ENCODE measurements at places on chromosomes 12 and 14.

DNA sequence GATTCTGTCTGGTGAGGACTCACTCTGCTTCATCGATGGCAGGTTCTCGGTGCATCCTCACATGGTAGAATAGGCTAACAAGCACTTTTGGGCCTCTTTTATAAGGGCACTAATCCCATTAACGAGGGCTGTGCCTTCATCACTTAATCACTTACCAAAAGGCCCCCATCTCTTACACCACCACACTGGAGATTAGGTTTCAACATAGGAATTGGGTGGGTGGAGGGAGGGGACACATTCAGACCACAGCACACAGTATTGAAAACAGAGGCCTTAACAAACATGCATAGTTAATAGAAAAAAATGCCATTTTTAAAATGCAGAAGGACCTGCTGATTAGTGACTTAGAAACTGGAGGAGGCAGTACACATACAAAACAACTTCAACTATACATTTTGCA lies 61.6 kb downstream of the SPPL3 start:
- DNase-seq, result no peak

- no peak for DNase-seq
Measured at GRCh38 chr12:121255433-121255832, 41.1 kb downstream of the CAMKK2 start.

DNA sequence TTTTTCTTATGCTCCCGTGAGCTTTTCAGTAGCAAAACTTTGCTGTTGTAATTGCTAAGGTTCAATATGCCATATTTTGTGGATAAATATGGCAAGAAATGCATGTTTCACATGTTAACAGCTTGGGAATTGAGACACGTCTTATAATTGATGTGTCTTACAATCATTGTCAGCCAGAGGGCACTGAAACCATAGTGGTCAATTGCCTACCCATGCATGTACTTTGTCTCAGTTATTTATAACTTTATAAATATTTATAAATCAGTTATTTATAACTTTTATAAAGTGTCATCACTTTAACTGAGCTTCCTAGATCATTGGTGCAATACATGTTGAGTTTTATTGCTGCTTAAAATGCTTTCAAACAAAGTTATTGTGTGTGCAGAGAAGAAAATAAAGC lies 82.0 kb downstream of the CATSPERB start:
- DNase-seq, result no peak

DNA sequence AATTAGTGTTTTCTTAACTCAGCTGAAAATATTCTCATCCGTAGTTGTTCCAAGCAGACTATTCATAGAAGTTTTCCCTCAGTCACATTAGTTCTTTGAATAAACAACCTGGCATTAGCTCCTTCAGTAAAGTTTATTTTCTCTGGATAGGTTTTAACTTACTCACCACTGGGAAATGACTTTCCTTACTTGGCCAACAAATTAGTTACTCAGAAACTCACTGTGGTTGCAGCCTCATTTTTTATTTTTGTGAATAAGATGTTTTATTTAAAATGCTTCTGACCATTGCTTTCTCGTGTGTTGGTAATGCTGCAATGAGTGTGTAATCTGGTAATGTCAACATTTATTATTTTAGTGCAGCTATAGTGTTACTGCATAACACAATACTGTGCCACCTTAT lies 74.9 kb downstream of the NOVA1 start:
- DNase-seq, result no peak

DNA sequence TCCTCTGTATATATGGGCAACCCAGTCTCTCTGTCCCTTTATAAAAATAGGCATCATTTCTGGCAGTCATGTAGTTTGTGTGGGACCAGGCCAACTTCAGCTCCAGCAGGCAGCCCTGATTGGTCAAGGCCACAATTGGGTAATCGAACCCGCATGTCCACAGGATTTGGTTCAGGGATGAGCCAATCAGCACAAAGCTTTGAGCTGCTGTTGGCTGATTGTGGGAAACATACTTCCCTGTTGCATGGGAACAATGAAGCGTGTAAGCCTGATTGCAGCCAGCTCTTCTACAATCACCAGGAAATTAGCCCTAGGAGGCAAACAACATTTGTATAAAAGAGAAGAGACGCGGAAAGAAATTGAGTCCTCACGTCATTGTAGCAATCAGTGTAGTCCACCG lies 328.6 kb downstream of the PCNX1 start:
- no peak for DNase-seq

DNA sequence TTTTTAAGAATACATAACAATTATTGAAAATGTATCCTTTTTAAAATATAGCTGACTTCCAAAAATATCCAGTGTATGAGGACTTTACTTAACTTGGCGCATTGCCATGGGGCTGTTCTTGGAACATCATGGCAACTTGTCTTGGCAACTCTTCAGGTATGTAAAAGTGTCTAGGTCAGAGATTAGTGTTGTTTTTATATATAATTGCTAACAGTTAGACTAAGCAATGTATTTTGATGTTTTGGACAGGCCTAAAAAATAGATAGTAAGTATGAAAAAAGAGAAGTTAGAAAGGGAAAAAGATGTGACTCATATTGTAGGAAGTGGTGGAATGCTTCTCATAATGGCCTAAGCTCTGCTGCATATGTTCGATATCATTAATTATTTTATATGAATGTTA lies 70.9 kb downstream of the MON2 start:
- no peak for DNase-seq

DNA sequence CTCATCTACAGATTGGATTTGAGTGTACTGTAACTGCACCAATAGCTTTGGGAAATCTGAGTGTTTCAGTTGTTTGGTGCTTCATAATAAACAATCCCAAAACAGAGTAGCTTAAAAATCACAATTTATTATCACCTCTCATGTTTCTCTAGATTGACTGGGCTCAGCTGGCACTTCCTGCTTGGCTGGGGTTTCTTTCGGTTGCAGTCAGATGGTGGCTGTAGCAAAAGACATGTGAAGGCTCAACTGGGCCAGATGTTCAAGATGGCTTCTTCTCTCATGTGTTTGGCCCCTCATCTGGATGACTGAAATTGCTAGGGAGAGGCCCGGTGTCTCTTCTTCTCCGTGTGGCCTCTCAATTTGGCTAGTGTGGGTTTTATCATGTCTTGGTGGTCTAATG lies 12.1 kb upstream of the BMP4 start:
- DNase-seq, result no peak

- DNase-seq, result no peak
Measured at GRCh38 chr12:42196723-42197603, 41.1 kb downstream of the YAF2 start.

- DNase-seq, result no peak
Measured at GRCh38 chr14:53652068-53652467, 304.6 kb downstream of the BMP4 start.

GRCh38 chr12:27631813-27632491 lies 64.3 kb upstream of the REP15 start:
- DNase-seq, result no peak

DNA sequence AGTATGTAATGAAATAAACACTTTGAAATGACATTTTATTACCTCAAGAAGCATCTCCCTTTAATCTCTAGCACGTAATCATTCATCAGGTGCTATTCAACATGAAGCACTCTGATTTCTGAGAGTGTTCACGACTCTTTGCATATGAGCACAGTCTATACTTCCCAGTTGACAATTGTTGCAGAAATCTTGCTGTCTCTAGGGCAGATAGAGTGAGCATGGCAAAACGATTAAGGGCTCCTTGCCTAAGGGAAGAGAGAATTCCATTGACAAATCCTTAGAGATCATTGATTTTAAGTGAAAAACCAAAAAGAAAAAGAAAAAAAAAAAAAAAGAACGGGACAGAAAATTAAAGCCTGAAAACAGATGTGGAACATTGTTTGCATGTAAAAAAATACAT lies 107.6 kb downstream of the C12orf50 start:
- no peak for DNase-seq

DNA sequence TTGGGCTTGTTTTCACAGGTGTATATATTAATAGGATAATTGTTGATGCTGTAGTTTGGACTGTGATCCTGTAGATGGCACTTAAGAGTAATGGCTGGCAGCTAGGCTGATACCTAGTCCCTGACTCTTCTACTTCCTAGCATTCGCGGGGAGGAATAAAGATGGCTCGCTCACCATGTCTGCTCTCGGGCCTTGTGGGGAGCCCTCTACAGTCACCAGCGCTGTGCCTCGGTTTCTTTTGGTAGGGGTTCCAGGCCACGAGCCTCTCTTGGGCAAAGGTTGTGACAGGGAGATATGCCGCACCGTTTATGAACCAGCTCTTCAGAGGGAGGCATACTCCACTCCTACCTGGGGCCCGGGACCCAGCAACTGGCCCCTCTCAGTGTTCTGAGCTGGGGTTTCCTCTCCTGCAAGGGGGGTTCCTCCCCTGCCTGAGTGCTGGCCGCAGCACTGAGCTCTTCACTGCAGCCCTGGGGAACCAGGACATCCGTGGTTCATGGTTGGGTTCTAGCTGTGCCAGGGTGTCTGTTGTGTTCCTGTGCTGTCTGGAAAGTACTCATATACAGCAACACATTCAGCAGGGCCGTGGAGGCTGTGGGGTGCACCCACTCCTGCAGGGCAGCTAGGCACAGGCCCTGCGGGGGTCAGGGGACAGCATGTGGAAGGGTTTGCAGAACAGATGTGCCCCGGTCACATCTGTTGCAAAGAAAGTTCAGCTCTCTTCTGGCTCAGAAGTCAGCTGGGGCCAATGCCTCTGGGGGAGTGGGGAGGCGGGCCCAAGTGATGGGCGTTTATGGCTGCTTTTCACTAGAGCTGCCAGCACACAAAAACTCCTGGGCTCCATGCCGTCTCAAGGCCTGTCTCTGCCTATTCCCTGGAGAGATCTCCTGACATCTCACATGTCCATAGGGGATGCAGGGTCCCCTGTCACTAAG lies 147.9 kb downstream of the PPFIA2 start:
- DNase-seq, result no peak

DNA sequence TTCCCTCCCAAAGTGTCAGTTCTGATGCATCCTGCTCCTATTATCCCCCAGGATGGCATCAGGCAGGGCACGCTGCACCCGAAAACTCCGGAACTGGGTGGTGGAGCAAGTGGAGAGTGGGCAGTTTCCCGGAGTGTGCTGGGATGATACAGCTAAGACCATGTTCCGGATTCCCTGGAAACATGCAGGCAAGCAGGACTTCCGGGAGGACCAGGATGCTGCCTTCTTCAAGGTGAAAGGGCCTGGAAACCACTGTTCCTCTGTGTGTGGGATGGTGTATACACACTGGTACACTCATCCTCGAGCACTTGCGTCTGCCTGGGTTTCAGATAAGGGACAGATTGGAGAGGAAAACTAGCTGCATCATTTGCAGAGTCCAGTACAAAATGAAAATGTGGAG lies 1.0 kb downstream of the IRF9 start:
- DNase-seq, result no peak

DNA sequence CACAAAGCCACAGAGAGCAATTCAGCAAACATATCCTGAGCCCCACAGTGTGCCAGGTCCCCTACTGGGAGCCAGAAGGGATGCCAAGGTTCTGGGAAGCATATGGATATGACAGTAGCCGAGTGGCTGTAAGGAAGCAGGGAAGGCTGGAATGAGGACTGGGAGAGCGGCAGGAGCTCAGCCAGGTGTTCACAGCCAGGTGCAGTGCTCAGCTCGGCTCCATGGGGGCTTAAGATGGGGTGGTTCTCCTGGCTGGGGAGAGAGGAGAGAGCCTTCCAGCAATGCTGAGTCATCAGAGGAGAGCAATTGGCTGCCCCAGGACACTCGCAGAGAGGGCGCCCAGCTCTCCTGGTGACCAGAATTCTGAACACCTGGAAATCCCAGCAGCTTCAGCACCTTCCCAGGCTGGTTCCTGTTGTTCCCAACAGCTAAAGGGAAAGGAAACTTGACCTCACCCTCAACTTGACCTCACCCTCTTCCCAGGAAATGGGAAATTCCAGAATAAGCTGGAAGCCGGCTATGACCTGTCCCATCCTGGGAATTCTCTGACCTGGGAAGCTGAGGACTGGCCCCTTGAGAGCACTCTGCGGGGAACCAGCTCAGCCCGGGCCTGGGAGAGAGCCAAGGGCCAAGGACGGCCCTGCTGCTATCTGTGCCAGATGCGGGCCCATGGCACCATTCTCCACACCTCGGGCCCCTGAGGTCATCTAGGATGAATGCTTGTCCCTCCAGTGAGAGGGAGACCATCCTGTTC lies 34.6 kb downstream of the SLC6A12 start:
- no peak for DNase-seq

- DNase-seq, result no peak
Measured at GRCh38 chr14:44271006-44271405, 236.1 kb downstream of the FSCB start.

- no peak for DNase-seq
Measured at GRCh38 chr12:129900306-129900705, 3.5 kb downstream of the TMEM132D start.

DNA sequence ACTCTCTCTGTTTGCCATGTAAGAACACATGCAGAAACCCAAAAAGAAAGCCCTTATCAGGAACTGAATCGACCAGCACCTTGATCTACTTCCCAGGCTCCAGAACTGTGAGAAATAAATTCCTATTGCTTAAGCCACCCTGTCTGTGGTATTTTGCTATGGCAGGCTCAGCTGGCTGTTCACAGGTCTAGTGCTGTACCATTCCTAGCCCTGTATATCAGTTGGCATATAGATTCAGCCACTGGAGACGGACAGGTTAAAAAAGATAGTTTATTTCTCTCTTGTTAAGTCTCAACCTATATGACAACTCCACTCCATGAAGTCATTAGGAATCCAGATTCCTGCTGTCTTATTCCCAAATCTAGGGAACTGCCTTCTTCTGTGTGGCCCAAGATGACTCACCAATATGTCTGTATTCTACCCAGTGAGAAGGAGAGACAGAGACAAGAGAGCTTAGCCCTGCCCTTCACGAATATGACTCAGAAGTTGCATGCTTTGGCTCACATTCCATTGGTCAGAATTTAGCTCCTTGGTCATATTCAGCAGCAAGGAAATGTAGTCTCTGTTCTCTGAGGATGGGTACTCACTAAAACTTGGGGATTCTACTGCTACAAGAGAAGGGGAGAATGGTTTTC lies 57.0 kb downstream of the PLEKHG7 start:
- no peak for DNase-seq

DNA sequence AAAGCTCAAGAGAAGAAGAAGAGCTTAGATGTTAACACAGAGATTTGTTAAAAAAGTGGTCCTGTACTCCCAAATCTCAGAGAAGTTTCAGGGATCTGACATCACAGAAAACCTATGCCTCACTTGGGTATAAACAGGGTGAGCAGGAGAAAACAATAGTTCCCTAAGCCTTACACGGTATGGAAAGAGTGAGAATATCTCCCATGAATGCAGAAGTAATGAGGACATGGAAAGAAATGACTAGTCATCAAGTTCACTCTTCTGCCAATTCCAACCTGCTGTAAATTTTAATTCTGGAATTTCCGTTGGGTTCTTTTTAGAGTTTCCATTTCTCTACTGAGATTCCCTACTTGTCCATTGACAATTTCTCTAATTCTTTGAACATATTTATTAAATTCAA lies 6.2 kb upstream of the PTGER2 start:
- no peak for DNase-seq

DNA sequence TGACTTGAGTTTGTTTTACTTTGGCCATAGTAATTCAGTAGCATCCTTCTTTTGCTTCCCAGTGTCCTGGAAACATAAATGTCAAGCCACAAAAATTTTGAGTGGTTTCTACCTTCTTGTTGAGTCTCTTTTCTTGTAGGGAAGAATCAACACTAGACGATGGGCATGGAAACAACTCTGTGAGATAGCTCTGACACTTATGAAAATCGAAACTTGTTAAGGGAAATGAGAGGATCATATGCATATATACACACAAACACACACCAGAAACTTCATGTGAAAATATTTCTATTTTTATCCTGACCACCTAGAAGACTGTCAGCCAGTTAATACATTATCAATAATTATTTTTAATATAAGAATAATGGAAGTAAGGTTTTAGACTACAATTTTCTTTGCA lies 1247.3 kb upstream of the FLRT2 start:
- no peak for DNase-seq
